Brain pericyte (primary cell): ENCODE measurements at places on chromosomes 12 and 14.

GRCh38 chr14:104284107-104284592 lies 145.8 kb downstream of the KIF26A start:
- DNase-seq, result no peak

- no peak for DNase-seq
Measured at GRCh38 chr14:101116486-101117130, 213.1 kb upstream of the RTL1 start.

GRCh38 chr12:72189266-72189665 lies 82.9 kb upstream of the TRHDE start:
- DNase-seq, result no peak

- no peak for DNase-seq
Measured at GRCh38 chr14:79575032-79575431, 636.3 kb downstream of the DIO2 start.

DNA sequence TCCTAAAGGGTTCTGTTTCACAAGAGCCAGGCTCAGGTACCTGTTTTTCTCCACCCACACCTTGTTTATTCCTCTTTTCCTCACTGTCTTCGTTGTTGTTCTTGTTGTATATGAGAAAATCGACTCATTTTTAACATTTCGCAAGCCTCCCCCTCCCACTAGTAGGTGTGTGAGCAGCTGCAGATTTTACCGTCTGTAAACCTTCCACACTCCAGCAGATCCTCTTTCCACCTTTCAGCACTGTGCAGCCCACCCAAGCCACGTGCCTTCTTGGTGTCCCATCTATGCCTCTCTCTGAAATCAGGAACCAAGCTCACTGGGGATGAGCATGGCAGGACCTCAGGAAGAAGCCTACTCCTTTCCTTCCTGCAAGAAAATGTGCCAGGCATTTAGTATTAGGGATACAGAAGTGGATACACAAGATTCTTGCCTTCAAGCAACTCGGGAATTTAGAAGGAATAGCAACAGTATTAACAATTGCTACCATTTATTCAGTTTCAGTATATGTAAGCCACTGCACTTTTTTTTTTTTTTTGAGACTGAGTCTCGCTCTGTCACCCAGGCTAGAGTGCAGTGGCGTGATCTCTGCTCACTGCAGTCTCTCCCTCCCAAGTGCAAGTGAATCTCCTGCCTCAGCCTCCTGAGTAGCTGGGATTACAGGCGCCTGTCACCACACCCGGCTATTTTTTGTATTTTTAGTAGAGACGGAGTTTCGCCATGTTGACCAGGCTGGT lies 113.6 kb downstream of the CHST11 start:
- no peak for DNase-seq

GRCh38 chr12:111816065-111816615 lies 25.9 kb upstream of the MAPKAPK5 start:
- no peak for DNase-seq

DNA sequence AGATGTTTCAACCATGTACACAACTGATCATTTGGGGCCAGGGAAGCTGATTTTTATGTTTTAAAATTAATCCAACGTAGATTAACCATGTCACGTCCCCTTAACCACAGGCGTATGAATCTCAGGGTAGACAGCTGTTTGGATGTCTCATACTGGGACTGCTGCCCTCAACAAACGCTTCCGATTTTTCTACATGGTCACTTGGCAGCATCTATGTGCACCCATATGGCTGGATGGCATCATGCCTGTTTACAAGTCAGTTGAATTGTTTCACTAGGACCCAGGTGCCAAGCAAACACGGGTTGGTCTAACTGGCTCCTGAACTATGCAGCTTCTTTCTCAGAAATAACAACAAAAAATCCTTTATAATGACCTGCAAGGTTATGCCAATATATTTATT lies 393.8 kb downstream of the NPAS3 start:
- no peak for DNase-seq

- no peak for DNase-seq
Measured at GRCh38 chr14:99001241-99001640, 270.8 kb downstream of the BCL11B start.

DNA sequence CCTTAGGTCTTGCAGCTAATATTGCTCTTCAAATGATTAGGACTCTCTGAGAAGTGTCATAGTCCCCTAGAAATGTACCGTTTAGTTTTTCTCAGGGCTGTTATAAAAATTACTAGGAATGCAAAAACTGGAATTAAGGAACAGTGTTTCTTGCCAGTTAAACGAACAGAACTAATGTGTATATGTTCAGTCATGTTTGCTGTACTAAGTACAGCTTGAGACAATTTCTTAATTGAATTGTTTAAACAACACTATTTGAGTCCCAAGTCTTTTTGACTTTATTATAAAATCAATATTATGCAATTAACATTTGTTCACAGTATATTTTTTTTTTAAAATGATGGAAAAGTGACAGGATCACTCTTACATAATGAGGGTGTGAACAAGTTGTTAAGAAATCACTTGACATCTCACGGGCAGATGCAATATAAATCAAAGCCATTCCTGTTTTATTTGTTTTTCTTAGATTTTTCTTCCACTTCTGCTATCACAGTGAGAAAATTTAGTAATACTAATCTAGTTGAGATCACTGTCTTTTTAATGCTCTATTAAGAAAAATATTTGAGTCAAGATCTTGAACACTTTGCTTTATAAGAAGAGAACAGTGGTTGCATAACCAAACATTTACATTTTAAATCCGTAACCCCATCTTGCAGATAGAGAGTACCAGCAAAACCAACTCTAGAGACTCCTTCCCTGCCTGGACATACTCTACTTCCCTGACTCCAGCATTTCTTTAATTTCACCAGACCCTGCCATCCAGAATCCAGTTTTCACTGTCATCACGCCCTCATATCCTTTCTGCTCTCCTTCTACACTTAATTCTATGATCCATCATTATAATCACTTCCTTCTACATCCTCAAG lies 140.7 kb upstream of the KITLG start:
- no peak for DNase-seq

GRCh38 chr14:104933746-104934733 lies 9.4 kb downstream of the PLD4 start:
- DNase-seq, result no peak

DNA sequence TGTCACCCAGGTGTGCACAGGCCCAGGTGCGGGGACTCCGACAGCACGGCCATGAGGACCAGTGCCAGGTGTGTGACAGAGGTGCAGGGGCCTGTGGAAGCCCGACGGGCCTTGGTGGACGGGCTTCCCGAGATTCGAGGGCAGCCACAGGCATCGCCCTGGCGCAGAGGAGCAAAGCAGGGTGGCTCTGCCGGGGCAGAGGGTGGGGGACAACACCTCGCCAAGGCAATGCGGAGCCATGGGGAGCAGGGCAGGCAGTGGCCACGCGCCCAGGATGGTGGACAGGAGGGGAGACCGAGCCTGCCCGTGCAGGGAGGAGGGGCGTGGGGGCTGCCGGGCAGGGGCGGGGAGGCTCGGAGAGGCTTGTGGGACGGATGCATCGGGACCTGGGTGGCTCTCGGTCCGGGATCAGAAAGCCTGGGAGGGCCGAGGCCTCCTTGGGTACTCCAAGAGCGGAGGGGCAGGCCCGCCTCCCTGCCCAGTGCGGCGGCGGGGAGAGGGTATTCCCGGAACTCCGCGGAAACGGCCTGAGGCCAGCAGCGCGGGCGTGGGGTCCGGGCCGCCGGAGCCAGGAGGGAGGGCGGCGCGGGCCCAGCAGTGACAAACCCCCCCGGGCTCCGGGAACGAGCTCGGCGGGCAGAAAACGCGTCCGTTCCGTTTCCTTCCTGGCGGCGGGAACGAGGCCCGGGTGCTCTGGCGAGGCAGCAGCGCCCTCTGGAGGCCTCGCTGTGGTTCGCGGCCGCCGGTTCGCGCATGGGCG lies 1.6 kb downstream of the TMEM121 start:
- no peak for DNase-seq

- no peak for DNase-seq
Measured at GRCh38 chr14:96752125-96752524, 45.1 kb upstream of the VRK1 start.

GRCh38 chr14:31207287-31207754 lies 272 bp downstream of the HECTD1 start:
- DNase-seq, result peak; percentile 33

DNA sequence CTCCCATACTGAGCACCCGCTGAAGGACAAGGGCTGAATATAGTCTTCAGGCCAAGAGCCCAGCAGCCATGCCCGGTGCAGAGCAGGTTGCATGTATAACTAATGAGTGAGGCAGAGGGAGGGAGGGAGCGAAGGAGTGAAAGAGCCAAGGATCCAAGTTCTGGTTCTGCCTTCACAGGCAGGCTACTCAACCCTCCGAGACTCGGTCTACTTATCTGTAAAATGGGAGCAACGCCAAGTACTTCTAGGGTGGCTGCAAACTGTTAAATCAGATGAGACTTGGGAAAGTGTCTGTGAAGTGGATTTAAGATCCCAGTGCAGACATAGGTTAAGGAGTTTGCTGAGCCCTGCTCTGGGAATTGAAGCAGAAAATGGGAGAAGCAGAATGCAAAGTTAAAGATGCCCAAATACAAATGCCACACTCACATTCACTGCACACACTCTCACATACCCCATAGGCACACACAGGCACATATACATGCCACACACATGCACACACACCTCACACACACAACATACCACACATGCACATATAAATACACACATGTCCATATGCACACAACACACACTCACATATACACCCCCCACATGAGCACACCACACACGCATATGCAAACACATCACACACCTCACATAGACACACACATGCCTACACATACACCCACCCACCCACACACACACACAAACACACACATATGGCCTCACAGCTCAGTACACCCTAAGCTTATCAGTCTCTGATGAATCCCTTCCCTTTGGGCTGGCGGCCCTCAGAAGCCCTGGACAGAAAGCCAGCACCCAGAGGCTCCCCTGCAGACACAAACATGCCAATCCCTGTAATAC lies 76.7 kb downstream of the PITPNM2 start:
- DNase-seq, result no peak

DNA sequence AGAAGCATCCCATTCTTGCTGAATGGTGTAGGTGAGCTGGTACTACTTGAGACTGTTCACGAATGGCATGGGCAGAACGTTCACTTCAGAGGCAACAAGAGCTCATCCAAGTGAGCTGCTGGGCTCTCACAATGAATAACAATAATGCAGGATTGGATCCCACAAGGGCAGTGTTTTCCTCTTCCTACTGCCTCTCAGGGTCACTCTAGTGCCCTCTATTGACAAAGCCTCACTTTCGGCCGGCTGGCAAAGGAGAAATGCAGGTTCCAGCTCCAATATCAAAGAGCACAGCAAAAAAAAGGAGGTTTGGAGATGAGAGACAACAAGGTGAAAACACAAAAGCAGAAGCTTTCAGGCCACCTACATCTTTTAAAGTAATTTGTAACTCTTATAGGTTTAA lies 74.6 kb upstream of the MYF6 start:
- DNase-seq, result no peak

DNA sequence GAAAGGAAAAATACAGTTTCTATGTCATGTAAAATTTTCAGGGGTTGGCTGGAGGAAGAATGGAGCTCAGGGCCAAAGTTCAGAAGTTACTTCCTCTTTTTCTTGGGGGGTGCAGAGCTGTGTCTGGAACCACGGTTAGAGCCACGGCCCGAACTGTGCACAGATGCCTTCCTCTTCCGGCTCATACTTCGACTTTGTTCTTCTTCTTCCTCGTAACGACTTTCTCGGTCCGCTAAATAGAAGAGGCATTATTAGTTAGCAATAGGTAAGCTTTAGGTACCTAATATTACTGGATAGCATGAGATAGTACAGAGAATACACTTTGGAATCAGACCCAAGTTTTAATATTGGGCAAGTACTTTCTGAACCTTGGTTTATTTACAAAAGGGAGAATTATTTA lies 31.2 kb downstream of the SUPT16H start:
- no peak for DNase-seq

GRCh38 chr12:94994312-94994711 lies 9.2 kb downstream of the NDUFA12 start:
- no peak for DNase-seq

GRCh38 chr12:48000878-48001504 lies 3.3 kb downstream of the COL2A1 start:
- DNase-seq, result no peak

DNA sequence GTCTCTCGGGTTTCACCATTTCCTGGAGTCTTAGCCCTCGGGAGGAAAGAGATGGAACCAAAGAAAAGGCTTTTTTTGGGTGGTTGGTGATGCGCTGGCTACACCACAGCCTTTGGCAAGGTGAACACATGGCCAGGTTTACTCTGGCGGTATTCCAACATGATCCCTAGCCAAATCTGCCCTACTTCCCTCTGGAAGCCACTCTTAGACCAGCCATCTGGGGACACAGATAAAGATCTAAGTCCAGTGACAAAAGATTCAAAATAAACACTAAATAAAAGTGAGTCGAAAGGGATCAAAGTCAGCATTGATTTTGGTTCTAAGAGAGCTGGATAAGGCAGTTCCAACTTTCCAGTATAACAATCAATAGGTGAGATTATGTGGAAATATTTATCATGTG lies 694.5 kb downstream of the VRK1 start:
- DNase-seq, result no peak

- DNase-seq, result no peak
Measured at GRCh38 chr12:71648537-71648936, 15.1 kb downstream of the ZFC3H1 start.

DNA sequence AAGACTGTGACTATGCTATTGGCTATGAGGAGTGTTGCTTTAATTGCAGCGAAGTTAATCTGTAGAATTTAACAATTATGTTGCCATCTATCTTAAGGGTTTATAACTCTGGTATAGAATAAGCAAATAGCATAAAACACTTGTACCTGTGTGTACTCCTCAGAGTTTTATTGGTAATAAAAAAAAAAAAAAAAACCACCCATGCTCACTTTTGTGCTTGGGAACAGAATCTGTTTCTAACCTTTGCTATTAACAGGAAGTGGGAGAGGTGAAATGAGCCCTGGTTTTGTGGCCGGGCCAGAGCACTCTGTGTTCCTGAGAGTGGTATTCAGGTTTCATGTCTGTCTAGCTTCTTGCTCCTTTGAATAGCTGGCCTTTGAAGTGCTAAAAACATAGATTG lies 53.1 kb downstream of the PDE3A start:
- no peak for DNase-seq

DNA sequence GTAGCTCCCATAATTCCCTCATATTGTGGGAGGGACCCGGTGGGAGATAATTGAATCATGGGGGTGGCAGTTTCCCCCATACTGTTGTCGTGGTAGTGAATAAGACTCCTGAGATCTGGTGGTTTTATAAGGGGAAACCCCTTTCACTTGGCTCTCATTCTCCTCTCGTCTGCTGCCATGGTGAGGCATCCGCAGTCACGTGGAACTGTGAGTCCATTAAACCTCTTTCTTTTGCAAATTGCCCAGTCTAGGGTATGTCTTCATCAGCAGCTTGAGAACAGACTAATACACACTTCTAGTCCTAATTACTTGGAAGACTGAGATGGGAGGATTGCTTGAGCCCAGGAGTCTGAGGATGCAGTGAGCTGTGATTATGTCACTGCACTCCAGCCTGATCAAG lies 64.4 kb downstream of the TMX1 start:
- no peak for DNase-seq

DNA sequence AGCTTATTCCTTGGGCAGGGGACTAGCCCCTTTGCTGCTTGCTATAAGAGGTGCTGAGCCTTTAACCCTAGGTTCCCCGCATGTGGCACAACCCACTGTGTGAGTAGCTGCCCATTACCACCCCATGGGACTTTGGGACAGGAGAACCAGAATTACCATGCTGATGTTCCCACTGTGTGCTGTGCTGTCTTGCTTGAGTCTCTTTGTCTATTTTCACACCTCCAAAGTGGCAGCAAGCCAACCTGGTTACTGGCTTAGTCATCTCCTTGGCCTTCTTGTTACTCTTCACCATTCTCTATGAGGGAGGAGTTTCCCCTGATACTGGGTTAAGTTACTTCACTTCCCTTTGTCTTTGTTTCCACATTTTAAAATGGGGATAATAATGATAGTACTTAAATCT lies 73.4 kb upstream of the ETV6 start:
- DNase-seq, result no peak

GRCh38 chr12:31562594-31563328 lies 28.2 kb downstream of the DENND5B start:
- no peak for DNase-seq
